HFFc6 (cell line): ENCODE measurements at places on chromosomes 16 and 17.

DNA sequence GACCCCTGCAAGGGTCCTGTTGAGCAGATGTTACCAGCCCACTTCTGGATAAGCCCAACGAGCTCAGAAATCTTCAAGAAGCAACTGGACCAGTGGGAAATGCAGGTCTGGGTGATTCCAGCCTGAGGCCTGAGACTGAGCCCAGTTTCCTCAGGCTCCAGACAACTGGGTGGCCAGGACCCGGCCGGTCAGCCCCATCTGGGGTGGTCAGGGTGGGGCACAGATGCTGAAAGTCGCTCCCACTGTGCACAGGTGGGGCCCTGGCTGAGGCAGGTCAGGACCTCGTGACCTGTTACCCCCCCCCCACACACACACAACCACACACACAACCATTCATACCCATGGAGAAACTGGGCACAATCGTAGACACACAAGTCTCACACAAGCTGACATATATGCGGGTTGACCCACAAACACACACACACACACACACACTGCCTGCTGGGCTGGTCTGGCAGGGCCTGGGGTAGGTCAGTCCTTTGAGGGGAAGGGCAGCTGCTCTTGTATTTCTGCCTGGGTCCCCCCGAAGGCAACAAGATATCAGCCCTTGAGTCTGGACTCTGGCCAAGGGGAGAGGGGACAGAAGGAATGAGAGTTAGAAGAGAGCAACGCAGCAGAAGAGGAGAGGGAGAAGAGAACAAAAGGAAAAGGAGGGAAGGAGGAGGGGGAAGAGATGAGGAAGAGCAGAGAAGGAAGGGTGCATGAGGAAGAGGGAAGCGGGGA is 99.0 kb upstream of the CDH5 start:
- DNase-seq = no peak
- peaks cover 54% of the 10 kb centered on the region for H3K4me1 ChIP-seq
- H3K27me3 ChIP-seq = peaks cover 8% of the 10 kb centered on the region; the same call in 1 of the 2 replicates
- H3K4me3 ChIP-seq = no peak overlapping the region
- H3K27ac ChIP-seq = peak overlapping the region; percentile 38

- peaks cover 5% of the 10 kb centered on the region; the same call in 1 of the 2 replicates for H3K36me3 ChIP-seq
- peak; percentile 61 for DNase-seq
- peak overlapping the region; percentile 74 for H3K4me3 ChIP-seq
- peak overlapping the region; percentile 90; the same call in 1 of the 2 replicates for H3K27ac ChIP-seq
- H3K4me1 ChIP-seq = peaks cover 7% of the 10 kb centered on the region
Observed at GRCh38 chr17:75853433-75853832, 1.7 kb downstream of the WBP2 start.

- H3K36me3 ChIP-seq = no peaks in the 10 kb centered on the region
- H3K27me3 ChIP-seq = peaks cover 24% of the 10 kb centered on the region
- no peak for DNase-seq
Observed at GRCh38 chr16:86157616-86158247, 258.8 kb downstream of the IRF8 start.

- DNase-seq = no peak
- H3K27me3 ChIP-seq = peaks cover 1% of the 10 kb centered on the region; the same call in 1 of the 2 replicates
- H3K4me3 ChIP-seq = no peak overlapping the region
- H3K27ac ChIP-seq = no peak overlapping the region
- peaks cover 5% of the 10 kb centered on the region; the same call in 1 of the 2 replicates for H3K36me3 ChIP-seq
Observed at GRCh38 chr17:64787921-64788271, 125.8 kb upstream of the SMURF2 start.

GRCh38 chr16:65069766-65070165 is 52.1 kb downstream of the CDH11 start:
- no peak for DNase-seq
- H3K4me3 ChIP-seq = peak overlapping the region; percentile 84
- peaks cover 2% of the 10 kb centered on the region; the same call in 1 of the 2 replicates for H3K27me3 ChIP-seq
- H3K27ac ChIP-seq = peak overlapping the region; percentile 99

DNA sequence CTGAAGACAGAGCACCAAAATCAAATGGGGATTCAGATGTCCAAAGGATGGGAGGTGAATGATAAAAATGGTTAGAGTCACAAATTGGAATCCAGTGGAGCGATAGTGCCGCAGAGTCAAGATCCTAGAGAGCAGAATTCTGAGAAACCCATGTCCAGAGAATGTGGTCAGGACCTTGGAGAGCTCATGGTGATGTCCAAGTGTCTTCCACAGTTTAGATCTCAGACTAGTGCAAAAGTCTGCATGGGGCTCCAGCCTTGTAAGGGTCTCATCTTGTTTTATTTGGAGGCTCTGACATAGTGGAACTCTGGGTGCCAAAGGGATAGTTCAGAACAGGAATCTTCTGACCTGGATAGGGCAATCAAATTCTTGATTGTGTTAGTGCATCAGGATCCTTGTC is 245.9 kb upstream of the HSBP1 start:
- H3K36me3 ChIP-seq = peaks cover 5% of the 10 kb centered on the region; the same call in 1 of the 2 replicates
- H3K4me1 ChIP-seq = no peaks in the 10 kb centered on the region
- DNase-seq = no peak
- peaks cover 3% of the 10 kb centered on the region for H3K27me3 ChIP-seq

- H3K36me3 ChIP-seq = no peaks in the 10 kb centered on the region
- no peak overlapping the region for H3K27ac ChIP-seq
- peaks cover 34% of the 10 kb centered on the region for H3K27me3 ChIP-seq
- H3K4me1 ChIP-seq = no peaks in the 10 kb centered on the region
- H3K4me3 ChIP-seq = no peak overlapping the region
Observed at GRCh38 chr17:4623249-4623648, 18.2 kb downstream of the ALOX15 start.

- H3K27ac ChIP-seq = no peak overlapping the region
- no peak overlapping the region for H3K4me3 ChIP-seq
- no peaks in the 10 kb centered on the region for H3K36me3 ChIP-seq
- H3K27me3 ChIP-seq = peaks cover 3% of the 10 kb centered on the region; the same call in 1 of the 2 replicates
- no peaks in the 10 kb centered on the region for H3K4me1 ChIP-seq
Observed at GRCh38 chr16:13403326-13403725, 501.9 kb downstream of the SHISA9 start.

DNA sequence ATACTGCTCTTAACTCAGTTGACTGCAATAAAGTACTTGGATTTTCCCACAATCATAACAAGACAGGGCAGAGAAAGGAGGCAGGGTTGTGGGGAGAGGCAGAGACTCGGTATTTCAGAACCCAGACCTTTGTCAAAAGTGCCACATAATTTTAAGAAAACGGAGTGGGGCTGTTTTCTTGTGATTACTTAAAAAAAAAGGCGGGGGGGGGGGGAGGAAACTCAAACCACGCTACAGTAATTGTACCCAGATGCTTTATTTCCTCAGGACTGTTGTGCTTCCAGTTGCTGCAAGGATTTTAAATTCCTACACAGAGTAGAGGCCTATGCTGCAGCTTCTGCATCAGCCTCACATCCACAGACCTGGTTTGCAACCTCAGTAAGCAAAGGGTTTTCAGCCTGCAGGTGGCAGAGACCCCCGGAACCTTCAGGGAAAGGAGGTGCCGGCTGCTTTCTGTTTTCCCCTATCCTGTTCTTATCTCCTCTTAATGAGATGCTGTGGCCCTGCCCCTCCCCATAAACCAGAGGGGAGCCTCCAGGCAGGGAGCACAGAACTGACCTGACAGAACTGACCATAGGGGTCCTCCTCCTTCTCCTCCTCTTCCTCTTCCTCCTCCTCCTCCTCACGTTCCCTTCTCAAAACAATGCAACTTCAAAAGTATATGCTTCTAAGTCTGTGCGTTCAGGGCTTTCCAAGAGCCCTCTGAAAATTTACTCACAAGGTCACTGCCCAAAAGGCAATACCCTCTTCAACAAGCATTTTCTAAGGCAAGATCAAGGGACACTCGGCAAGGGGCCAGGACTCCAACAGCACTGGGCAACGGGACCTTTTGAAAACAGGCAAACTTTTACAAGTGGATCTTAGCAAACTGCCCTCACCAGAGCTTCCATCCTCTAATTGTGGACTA is 7.5 kb downstream of the AXIN2 start:
- peaks cover 12% of the 10 kb centered on the region for H3K27me3 ChIP-seq
- H3K4me3 ChIP-seq = peak overlapping the region; percentile 43
- no peak overlapping the region for H3K27ac ChIP-seq
- no peaks in the 10 kb centered on the region for H3K36me3 ChIP-seq
- DNase-seq = no peak

DNA sequence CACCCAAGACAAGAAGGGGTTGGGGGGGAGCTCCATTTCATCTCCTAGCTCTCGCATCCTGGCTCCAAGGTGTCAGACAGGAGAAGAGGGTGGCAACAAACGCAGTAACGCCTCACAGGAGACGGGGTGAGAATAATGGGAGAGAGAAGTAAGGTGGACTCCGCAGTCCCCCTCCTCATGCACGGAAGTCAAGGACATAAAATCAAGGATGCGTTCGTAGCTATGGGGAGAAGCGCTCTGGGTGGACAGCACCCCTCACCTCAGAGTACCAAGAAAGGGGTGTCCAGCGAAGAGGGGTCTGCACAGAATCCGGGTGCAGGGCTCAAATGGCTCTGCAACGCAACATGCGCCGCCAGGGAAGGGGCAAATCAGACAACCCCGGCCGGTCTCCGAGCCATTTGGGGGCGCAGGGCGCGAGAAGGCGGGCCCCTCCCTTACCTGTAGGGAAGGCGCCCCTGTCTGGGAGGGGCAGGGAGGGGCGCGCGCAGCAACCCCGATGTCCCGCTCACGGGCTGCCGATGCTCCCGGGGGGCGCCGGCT is 555 bp downstream of the HDAC5 start:
- H3K4me3 ChIP-seq = peak overlapping the region; percentile 95
- no peaks in the 10 kb centered on the region for H3K27me3 ChIP-seq
- DNase-seq = no peak
- no peaks in the 10 kb centered on the region for H3K36me3 ChIP-seq
- H3K4me1 ChIP-seq = peaks cover 24% of the 10 kb centered on the region
- H3K27ac ChIP-seq = peak overlapping the region; percentile 69
